ENCODE measurements at places on chromosomes 11 and 22. TPM values are rescaled to one million over a fixed set of nuclear protein-coding genes. Genes with fewer than 3 reads are reported as not detected.

MMP3 gene
- total RNA-seq, result 0.32 TPM

CALCA gene
- not detected for total RNA-seq

WNT11 gene
- 11.0 TPM for total RNA-seq

ZC3H12C gene
- 21.9 TPM for total RNA-seq

C11orf16 gene
- total RNA-seq, result not detected

SLC17A6 gene
- total RNA-seq, result not detected

YPEL4 gene
- total RNA-seq, result 0.69 TPM

NCAM1 gene
- total RNA-seq, result 96.8 TPM
